ENCODE measurements at places on chromosomes 3 and 15.

- DNase-seq: no peak
Observed at GRCh38 chr3:50433954-50434353, 69.5 kb downstream of the CACNA2D2 start.

DNA sequence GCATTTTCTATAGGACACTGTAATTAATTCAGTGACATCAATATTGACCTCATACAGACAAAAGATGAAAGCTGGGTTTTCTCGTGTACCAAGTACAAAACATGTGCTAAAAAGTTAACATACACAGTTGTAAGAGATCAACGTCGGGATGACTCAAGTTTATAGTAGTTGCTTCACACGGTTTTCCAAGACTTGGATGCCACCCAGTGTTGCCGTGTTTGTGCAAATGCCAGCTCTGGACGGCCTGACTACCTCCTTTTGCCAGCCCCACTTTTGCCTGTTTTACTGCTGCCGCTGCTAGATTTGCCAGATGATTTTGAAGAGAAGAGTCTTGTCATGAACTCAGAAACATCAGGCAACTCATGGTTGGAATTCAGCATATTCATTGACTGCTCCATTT, 17.6 kb downstream of the EMC7 start:
- DNase-seq: no peak

- DNase-seq: no peak
Observed at GRCh38 chr3:64674591-64675076, 13.2 kb downstream of the ADAMTS9 start.

- DNase-seq: no peak
Observed at GRCh38 chr3:37174532-37175126, at the start of gene LRRFIP2. TSS of gene LRRFIP2 (minus strand) at chr3:37174582. CDS start at chr3:37148983, 25,599 bp downstream.

- DNase-seq: no peak
Observed at GRCh38 chr3:124766113-124767095, 36.2 kb downstream of the UMPS start.

GRCh38 chr3:12744326-12744725, 14.7 kb downstream of the TMEM40 start:
- no peak for DNase-seq

- DNase-seq: no peak
Observed at GRCh38 chr15:86392874-86393273, 313.2 kb downstream of the AGBL1 start.

- DNase-seq: no peak
Observed at GRCh38 chr3:182172534-182172933, 460.8 kb downstream of the SOX2 start.

- DNase-seq: no peak
Observed at GRCh38 chr3:129001101-129001805, at the start of gene EFCC1. TSS of gene EFCC1 (plus strand) at chr3:129001304. CDS start at chr3:129001629, 325 bp downstream.

GRCh38 chr15:41610048-41610447, 50.2 kb upstream of the MGA start:
- no peak for DNase-seq

Data from activated T-helper 1 cell treated with Interleukin-2 at 50 U/mL for 16 hours (primary cell).